Urothelium cell line (cell line): ENCODE measurements at places on chromosomes 1 and 21.

- DNase-seq = no peak
Observed at GRCh38 chr1:36944883-36945282, 89.4 kb downstream of the GRIK3 start.

- DNase-seq = no peak
Observed at GRCh38 chr1:77742011-77742555, 17.6 kb downstream of the USP33 start.

GRCh38 chr1:42873670-42874069 is 27.3 kb downstream of the ZNF691 start:
- DNase-seq = no peak

- DNase-seq = no peak
Observed at GRCh38 chr1:61182049-61182448, 99.7 kb downstream of the NFIA start.

GRCh38 chr1:43438953-43439581 is 14.7 kb downstream of the HYI start:
- DNase-seq = no peak

- DNase-seq = no peak
Observed at GRCh38 chr1:21608798-21609197, 60.4 kb downstream of the RAP1GAP start.

DNA sequence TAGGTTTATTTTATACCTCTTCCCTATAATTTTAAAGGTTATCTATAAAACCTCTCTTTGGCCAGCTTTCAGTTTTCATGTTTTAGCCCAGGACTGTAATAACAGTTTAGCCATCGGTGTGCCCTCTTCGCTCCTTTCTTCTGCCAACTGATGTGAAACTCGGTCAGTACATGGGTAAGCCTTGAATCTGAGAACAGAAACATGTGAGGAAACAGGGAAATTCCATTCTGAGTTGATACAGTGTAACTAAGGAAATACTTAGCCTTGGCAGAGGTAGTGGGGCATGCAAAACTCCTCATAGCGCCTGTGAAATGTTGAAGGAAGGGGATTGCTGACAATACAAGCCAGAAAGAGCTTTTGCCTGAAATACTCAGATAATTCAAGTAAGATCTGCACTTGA is 465.2 kb downstream of the NCAM2 start:
- no peak for DNase-seq

DNA sequence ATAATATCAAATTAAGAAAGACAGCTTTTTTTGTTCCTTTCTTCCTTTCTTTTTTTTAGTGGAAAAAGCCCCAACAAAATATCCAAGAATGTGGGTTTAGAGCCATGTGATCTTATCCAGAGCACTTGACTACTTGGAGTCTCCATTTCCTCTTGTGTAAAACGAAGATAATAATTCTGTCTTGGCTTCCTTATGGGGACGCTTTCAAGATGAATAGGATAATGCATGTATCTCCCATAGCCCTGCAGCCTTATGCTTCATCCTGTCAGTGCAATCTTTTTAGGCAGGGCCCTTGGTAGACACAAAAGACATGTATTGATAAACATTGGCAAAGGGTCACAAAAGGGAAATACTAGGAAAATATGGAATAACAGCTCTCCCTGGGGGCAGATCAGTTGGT is 34.8 kb downstream of the ZBTB18 start:
- DNase-seq = no peak
